ENCODE measurements at places on chromosomes 3 and 15. TPM values are rescaled to one million over a fixed set of nuclear protein-coding genes. Genes with fewer than 3 reads are reported as not detected.

GRCh38 chr3:183253528-183254486 lies 754 bp downstream of the B3GNT5 start:
- no peak for DNase-seq

DNA sequence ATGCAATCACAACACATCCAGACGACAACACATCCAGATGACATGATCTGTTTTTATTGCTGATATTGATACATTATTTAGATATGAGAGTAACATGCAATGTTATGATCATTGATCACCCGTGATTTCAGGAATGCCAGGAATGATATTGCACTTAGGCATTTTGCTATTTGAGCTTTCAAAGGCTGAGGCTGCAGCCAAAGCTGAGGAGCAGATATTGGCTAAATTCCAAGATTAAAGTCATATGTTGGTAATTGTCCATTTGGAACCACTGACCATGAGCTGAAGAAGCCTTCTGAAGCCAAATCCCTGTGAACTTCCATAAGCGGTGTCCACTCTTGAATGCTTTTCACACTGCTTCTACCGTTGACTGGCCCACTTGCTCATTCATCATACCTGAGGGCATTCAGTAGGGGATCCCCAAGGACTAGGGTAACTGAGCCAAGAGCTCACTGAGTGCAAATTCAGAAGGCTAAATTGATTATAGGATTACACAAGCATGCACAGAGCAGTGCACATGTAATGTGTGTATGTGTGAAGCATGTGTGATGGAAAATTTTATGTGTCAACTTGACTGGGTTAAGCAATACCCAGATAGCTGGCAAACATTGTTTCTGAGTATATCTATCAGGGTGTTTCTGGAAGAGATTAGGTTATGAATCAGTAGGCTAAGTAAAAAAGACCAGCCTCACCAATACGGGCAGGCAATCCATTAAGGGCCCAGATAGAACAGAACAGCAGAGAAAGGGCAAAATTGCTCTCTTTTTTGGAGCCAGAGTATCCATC lies 92.1 kb upstream of the PLAAT1 start:
- DNase-seq: no peak

GRCh38 chr3:17356585-17356984 lies 385.8 kb downstream of the TBC1D5 start:
- DNase-seq: no peak

- DNase-seq: no peak
Observed at GRCh38 chr15:85361323-85361722, 19.1 kb upstream of the AKAP13 start.

DNA sequence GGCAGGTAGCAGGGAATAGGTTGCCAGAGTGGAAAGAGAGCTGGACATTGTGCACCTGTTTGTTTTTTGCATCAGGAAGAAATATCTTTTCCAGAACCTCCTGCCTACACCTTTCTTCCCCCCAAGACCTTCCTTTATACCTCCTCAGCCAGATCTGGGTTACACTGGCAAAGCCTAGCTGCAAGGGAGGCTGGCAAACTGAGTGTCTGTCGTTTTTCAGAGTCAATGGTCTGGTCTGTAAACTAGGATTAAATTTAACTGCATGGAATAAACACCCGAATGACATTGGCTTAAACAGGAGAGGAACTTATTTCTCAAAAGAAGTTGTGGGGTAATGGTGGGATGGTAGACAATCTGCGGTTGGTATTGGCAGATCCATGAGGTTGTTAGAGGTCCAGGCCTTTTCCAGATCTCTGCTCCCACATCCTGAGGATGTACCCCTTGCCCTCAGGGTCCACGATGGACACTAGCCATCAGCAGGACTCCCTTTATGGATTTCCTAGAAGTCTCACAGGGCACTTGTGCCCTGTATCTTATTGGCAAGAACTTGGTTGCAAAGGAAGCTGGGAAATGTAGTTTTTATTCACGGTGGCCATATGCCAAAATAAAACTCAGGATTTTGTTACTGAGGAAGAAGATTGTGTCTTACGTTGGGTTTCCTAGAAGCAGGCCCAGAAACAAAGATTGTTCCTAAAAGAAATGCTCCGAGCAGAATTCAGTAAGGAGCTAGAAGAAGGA lies 3.2 kb upstream of the RARRES1 start:
- no peak for DNase-seq

GRCh38 chr15:34768530-34768929 lies 13.7 kb upstream of the GJD2 start:
- no peak for DNase-seq

The AP3B2 gene
- total RNA-seq: 0.98 TPM
